ENCODE measurements at places on chromosomes 2 and 18.

- DNase-seq: no peak
These were observed 112.3 kb upstream of the LYPD1 start for GRCh38 chr2:132782176-132782783.

DNA sequence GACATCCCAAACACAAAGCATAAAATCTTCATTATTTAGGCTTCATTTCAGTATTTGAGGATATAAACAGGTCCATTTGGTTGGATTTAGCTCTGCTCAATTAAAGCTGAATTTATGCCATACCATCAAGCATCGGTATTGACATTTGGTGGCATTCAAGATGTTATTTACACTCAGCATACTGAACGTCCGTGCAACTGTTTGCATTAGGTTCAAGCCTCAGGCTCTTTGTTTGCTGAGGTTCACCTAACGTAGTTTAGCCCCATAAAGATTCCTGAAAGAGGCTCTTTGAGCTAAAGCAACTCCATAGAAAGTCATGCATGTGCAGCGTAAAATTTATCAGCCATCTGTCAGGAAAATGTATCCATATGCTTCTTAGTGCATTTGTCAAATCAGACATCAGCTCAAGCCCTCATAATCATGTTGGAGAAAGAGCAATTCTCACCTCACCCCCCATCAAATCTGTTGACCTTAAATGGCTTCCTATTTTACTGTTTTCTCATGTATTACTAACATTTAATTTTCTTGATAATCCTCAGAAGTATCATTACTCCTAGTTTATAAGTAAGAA lies 366.9 kb downstream of the EPHA4 start:
- DNase-seq: no peak

DNA sequence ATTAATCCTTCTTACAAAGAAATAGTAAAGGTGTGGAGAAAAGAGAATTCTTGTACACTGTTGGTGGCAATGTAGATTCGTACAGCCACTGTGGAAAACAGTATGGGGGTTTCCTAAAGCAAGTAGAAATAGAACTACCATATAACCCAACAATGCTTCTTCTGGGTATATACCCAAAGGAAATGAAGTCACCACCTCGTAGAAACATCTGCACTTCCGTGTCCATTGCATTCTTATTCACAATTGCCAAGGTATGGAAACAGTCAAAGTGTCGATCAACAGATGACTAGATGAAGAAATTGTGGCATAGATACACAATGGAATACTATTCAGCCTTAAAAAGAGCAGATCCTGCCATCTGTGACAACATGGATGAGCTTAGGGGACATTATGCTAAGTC lies 93.4 kb upstream of the TGIF1 start:
- DNase-seq: no peak

- no peak for DNase-seq
These were observed 164.4 kb downstream of the PDE11A start for GRCh38 chr2:177908182-177908581.

- no peak for DNase-seq
These were observed 3.0 kb upstream of the SIX3 start for GRCh38 chr2:44938287-44939105.

DNA sequence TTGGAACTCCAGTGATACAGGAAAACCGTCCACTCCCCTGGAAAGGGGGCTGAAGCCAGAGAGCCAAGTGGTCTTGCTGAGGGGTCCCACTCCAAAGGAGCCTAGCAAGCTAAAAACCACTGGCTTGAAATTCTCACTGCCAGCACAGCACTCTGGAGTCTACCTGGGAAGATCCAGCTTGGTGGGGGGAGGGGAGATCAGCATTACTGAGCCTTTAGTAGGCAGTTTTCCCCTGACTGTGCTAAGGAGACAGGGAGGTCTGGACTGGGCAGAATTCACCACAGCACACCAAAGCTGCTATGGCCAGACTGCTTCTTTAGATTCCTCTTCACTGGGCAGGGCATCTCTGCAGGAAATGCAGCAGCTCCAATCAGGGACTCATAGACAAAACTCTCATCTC lies 510.7 kb upstream of the LRRTM1 start:
- DNase-seq: no peak

GRCh38 chr2:149894226-149894625 lies 306.7 kb upstream of the MMADHC start:
- no peak for DNase-seq

DNA sequence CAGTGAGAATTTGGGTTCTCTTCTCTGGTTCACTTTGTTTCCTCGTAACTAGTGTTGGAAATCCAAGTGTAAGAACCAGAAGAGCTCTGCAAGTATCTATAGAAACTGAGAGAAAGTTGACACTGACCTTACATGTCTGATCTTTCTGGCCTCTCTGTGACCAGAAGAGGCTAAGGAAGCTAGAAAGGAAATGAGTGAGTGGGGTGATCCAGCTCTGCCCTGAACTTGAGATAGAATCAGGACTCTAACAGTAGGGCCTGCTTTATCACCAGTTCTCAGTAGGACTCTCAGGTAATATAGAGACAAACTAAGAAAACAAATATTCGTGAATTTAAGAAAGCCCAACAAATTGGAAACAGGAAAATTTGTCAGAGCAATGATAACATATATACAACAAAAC lies 441.2 kb upstream of the ZNF804A start:
- no peak for DNase-seq

DNA sequence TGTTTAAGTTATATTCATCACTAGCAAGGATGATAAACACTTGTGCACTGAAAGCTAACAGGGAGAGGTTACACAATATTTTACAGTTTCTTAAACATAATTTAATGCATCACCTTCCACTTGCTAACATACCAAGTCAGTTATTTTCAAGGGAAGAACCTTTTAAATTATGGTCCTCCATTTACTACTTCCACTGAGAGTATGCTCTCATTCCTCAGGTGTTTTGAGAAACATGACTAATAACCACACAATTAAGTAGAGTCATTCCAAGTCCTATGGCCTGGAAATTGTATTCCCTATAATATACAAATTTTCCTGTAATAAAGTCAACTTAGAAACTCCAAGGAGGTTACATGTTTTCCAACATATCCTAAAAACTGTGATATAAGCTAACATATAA lies 152.3 kb upstream of the STON1 start:
- DNase-seq: no peak

GRCh38 chr2:45990131-45990530 lies 307.1 kb upstream of the EPAS1 start:
- no peak for DNase-seq
